ENCODE measurements at places on chromosomes 6 and 20.

GRCh38 chr20:17657898-17658647 lies 24.0 kb downstream of the RRBP1 start:
- DNase-seq = no peak

DNA sequence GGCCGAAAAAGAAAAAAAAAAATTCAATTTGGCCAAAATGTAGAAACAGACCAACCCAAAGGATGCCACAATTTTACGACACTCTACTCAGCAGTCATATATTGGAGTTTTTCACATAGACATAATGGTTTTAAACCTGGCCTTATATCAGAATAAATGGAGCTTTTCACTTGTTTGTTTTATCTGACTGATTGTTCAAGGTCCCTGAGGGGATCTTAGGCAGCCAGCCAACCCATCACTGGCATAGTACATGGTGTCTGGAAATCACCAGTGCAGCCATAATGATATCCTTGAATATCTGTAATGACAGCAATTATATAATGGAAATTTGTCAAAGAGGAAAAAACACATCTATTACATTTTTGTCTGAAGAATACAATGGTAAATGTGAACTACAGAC lies 96.9 kb downstream of the PRSS35 start:
- DNase-seq = no peak

GRCh38 chr6:108739496-108740330 lies 108.5 kb upstream of the ARMC2 start:
- no peak for DNase-seq

DNA sequence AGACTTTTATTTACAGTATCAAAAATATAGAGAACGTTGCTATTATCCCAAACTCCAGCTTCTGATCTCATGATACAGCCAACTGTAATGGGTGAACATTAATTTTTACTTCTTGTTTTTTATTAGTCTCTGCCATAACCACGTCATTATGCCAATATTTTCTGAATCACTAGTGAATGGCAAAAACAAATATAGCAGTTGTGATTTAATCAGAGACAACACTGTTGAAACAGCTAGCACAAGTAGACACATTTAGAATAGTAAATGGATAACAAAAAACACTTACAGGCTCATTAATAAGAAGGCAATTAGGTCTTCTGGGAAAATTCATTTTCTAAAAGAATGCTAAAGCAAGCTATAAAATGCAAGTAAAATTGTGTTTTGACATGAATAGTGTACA lies 8.1 kb downstream of the PTPRK start:
- no peak for DNase-seq

DNA sequence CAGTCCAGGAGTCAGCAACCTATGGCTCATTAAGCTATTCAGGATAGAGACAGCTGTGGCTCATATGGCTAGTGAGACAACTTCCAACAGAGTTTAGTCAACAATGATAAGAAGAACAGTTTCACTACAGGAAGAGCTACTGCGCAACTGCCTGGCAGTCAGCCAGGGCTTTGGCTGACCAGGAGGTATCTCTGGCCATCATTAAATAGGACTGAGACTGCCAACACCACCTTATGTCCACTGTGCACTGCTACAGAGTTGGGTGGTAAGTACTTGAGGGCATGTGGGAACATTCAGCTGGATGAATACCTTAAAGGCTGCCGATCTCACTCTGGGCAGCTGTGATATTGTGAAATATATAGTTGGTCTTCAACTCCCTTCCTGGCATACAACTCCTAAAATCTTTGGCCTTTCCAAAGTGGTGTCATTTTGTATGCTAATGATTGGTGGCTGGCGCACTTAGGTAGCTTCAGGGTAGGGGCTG lies 52.2 kb upstream of the FAM83C start:
- no peak for DNase-seq

- no peak for DNase-seq
Measured at GRCh38 chr6:1592852-1593251, 16.9 kb upstream of the FOXC1 start.

GRCh38 chr6:107697682-107698081 lies 126.4 kb downstream of the SCML4 start:
- no peak for DNase-seq

DNA sequence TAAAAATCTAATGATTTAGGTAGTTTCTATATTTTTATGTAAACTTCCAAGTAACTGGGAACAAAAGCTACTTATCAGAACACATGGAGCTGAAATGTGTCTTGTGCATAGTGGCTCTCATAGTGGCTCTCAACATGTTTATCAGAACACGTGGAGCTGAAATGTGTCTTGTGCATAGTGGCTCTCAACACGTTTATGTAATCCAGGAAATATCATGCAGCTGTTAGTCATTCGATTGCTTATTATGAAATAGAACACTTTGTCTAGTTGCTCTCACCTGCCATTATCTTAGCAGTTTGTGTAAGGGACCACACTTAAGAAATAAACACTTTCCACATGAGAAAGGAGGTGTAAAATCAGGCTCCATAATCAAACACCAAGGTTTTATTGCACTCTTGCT lies 119.2 kb upstream of the ASCC3 start:
- DNase-seq = no peak

- peak; percentile 36 for DNase-seq
Measured at GRCh38 chr20:24164360-24164759, 175.8 kb upstream of the GGTLC1 start.

DNA sequence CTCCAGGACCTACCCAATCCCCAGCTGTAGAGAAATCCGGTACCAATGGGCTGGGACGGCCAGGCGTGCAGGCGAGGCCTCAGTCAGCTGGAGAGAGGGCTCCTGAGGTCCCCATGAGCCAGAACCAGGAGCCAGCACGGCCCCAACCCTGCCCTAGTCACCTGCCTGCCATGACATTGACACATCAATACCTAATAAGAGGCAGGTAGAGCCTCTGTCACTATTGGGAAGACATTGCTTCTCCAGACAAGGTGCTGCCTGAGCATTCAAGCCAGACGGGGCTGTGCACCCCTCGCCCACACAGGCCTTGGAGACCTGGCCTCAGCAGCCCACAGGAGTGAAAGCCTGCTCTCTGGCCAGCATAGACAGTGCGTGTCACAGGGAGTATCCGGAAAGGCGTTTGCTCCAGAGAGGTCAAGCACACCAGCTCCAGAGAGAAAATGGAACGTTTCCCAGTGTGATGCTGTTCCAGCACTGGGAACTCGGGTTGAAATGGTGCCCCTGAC lies 3.5 kb downstream of the DLL1 start:
- no peak for DNase-seq

Measured in NAMALWA (cell line).